NCI-H226 (cell line): ENCODE measurements at places on chromosomes 1 and 21.

DNA sequence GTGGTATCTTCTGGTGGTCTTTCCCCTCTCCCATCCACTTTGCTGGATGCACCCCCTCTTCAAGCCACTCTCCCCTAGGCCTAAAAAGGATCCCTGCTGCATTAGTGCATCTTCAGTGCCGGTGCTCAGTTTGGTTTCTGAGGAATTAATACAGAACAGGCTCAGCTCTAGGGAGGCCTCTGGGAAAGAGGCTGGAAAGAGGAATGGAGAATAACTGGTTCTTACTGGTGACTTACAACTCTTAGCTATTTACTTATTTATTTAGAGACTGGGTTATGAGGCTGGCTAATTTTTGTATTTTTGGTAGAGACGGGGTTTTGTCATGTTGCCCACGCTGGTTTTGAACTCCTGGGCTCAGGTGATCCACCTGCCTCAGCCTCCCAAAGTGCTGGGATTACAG is 19.0 kb downstream of the MFN2 start:
- no peak for DNase-seq

DNA sequence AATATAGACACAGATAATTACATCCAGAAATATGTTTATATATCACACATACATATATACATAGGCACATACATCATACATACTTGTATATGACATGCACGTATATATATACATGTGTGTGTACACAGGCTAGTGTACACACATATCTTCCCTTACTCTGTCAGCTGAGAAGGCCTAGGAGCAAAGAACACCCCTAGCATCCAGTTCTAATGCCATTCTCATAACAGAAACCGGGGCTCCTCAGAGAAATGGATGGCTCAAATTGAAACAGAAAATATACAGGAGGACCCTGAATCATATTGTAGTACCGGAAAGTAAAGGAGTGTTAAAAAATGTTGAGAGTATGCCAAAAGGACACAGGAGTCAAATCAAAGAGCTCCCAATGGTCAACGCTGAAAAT is 19.7 kb upstream of the HYI start:
- no peak for DNase-seq

GRCh38 chr1:64043976-64044375 is 159.4 kb upstream of the UBE2U start:
- no peak for DNase-seq

GRCh38 chr1:227295609-227296008 is 22.7 kb downstream of the CDC42BPA start:
- no peak for DNase-seq

DNA sequence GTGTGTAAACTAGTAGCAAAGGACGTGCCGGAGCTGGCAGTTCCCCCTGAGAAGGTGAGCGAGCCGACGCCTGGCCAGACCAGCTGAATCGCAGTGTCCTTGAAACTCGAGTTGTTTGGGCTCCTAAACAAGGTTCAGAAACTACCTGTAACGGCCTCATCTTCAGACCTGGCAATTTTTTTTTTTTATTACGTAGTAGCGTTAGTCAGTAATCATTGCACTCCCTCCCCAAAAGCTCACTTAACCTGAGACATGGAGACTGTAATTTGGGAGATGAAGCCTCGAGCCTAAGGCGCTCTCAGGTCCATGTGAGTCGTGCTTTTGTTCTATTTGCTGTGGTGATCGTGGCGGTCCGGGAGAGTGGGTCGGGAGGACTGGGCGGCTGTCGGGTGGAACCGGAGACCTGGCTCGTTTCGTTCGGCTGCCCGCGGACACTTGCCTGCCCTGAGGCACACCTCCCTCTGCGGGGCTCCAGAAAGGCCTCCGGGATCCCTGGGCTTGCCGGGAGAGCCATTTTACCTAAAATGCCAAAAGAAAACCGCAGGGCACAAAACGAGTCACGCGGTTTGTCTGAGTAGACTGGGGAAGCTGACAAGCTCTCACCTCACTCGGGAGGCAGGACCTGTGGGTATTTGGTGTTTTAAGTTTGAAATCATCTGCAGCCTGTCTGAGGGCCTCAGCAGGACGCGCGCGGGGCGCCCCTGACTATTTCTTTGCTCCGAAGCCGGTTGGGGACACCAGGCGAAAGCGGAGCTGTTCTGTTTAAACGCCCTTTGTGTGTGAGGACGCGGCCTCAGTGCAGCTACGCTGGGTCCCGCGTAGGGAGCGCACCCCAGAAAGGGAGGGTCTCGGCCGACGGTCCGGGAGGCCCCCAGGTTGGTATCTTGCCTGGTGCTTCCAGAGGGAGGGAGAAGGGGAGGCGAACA is 722 bp downstream of the LHX8 start:
- no peak for DNase-seq

- no peak for DNase-seq
Measured at GRCh38 chr1:111581166-111581565, 38.4 kb upstream of the RAP1A start.

DNA sequence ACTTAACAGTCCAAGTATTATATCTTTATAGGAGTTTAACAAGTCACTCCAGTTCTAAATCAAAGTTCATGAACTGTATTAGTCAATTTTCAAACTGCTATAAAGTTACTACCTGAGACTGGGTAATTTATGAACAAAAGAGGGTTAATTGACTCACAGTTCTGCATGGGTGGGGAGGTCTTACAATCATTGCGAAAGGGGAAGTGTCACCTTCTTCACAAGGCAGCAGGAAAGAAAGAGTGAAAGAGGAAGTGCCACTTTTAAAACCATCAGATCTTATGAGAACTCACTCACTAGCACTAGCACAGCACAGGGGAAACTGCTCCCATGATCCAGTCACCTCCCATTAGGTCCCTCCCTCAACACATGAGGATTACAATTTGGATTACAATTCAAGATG is 70.0 kb downstream of the CLCA4 start:
- no peak for DNase-seq

DNA sequence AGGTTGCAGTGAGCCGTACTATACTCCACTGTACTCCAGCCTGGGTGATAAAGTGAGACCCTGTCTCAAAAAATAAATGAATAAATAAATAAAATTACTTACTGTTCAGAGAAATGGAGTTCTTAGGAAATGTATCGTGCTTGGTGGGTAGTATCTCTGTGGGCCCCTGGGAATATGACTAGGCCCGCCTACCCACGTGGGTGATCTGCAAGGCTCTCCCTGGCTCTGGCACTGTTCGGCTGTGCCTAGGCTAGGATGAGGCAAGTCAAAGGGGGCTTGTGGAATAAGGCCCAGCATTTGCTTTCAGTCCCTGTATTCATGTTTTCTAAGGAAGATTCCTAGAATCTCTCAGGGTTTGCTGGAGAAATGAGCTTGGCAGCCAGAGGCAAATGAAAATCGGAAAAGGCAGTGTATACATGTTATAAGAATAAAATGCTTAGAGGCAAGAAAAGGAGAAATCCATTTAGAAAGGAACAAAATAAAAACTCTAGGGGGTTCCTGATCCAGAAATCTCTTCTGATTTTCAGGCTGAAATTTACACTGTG is 4.5 kb upstream of the CSRP1 start:
- DNase-seq: no peak

DNA sequence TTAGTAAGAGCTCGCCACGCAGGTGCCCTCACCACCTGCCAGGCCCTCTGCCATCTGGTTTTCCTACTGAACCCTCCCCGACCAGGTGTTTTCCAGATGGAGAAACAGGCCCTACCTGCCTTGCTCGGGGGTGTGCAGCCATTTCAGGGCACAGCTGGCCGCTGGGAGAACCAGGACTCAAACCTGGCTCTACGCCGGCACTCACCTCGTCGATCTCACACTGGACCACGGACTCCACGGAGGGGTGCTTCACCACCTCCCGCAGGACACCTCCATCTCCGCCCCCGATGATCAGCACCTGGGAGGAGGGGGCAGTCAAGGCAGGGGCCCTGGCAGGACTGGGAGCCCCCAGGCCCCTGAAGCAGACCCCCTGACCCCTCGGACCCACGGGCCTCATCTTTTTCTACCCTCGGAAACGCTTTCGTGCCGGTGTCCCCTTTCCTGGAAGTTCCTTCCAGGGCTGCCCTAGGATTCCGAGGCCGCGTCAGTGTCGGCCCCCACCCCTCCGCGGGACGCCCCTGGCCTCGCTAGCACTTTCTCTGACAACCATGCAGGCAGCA is 1.1 kb downstream of the SRM start:
- DNase-seq: no peak

DNA sequence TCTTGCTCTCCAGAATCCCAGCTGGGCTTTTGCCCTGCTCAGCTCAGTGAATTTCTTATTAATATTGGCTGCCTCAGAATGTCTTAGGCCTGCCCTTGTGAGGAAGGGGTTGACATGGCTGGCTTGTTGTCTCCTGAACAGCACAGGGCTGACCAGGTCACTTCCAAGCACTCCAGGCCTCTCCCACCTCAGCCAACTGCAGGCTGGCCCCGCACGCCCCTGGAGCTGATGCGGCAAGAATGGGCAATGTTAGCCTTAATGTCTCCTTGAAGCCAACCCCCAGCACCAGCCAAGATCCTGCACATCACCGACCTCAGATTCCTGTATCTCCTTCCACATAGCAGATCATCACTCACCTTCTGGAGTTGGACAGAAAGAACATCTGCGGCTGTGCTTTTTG is 598.6 kb downstream of the AJAP1 start:
- no peak for DNase-seq

- no peak for DNase-seq
Measured at GRCh38 chr1:38300616-38301015, 254.0 kb upstream of the POU3F1 start.

GRCh38 chr1:183301239-183301638 is 115.2 kb downstream of the LAMC2 start:
- DNase-seq: no peak

GRCh38 chr1:4856396-4856795 is 202.0 kb downstream of the AJAP1 start:
- no peak for DNase-seq

- no peak for DNase-seq
Measured at GRCh38 chr1:169062152-169062551, 44.3 kb upstream of the ATP1B1 start.

GRCh38 chr1:185279571-185279970 is 37.5 kb downstream of the IVNS1ABP start:
- no peak for DNase-seq

- no peak for DNase-seq
Measured at GRCh38 chr1:36432616-36433015, 17.6 kb downstream of the OSCP1 start.

- no peak for DNase-seq
Measured at GRCh38 chr1:38046333-38046883, at the start of gene POU3F1. TSS of gene POU3F1 (minus strand) at chr1:38046793. CDS start at chr1:38046743, 50 bp downstream.
